ENCODE measurements at places on chromosomes 12 and 14.

DNA sequence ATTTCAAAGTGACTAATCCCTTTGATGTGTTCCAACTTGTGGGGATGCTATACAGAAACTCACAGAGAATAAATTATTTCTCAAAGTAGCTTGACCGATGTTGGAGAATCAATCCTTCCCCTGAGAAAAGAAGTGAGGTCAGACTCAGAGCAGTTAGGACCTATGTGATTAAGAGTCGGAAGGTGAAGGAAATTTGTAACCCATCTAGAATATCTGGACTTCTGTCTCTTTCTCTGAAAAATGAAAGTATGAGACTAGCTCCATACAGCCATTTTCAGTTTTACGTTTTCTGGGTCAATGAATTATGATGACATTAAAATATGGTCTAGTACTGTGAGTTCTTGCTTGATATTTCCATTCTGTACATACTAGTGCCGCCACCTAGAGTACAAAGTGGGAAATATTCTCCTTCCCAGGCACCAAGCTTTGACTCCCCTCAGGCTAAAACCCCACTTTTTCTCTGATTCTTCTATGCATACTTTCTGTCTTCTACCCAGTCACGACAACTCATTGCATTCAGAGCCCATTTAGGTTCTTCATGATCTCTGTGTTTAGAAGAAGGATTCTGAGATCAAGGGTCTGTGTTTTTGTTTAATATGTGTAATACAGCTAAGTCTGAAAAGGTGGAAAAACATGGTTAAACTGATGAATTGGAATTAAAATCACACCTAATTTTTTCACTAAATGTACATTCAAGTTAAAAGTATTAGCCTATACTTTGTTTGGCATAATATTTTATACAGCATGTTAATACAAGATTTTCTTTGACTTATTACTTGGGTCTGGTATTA is 6.9 kb upstream of the NTS start:
- no peak for DNase-seq

- DNase-seq = no peak
These were observed 257.3 kb upstream of the LRFN5 start for GRCh38 chr14:41349289-41349910.

GRCh38 chr12:26828280-26829073 is 4.5 kb downstream of the ITPR2 start:
- no peak for DNase-seq

- no peak for DNase-seq
These were observed 40.8 kb downstream of the CCDC88C start for GRCh38 chr14:91376547-91377477.

GRCh38 chr14:52863334-52863700 is 71.9 kb upstream of the GNPNAT1 start:
- no peak for DNase-seq

- no peak for DNase-seq
These were observed 30.7 kb downstream of the FLVCR2 start for GRCh38 chr14:75609116-75609515.

GRCh38 chr12:97425802-97426491 is 36.7 kb upstream of the RMST start:
- DNase-seq = no peak

- no peak for DNase-seq
These were observed 619 bp downstream of the RAB15 start for GRCh38 chr14:64971491-64971942.

- no peak for DNase-seq
These were observed 18.7 kb upstream of the KIF26A start for GRCh38 chr14:104119488-104120251.

- no peak for DNase-seq
These were observed 29.3 kb upstream of the LGALS3 start for GRCh38 chr14:55099756-55100155.

DNA sequence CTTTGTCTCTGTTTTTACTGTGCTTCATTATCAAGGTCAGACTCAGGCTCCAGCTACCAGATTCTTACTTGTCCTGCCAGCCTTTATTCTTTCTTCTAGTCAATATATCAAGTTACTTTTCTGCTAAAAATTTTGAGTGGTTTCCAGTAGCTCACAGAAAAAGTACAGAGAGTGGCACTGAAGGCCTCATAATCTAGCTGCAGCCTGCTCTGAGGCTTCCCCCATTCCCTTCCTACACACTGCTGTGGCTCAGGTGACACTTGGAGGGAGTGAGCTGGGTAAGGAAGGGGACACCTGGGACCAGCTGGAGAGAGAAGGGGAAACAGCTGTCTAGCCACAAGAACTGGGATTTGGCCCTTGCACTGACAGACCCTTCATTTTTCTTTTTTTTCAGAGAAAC is 25.4 kb downstream of the TTC6 start:
- DNase-seq = no peak

DNA sequence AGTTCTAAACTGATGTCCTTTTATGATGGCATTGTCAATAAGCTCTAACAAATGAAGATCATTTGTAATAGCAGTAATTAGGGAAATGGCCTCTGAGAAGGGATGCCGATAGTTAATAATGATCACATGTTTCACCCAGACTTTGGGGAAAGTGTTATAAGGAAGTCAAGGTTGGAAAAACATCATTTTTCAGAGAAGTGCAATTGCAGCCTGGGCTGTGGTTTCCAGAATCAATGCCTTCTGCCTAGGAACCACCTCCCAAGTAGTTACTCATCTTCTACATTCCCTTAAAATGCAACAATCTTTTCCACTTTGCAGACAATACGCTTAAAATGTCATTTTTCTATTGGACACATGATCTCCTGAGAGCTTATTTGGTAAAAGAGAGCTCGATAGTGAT is 879 bp downstream of the EDDM3A start:
- no peak for DNase-seq

GRCh38 chr12:123916729-123917128 is 55.9 kb downstream of the CCDC92 start:
- no peak for DNase-seq

GRCh38 chr12:95538656-95539055 is 12.6 kb downstream of the USP44 start:
- DNase-seq = no peak

DNA sequence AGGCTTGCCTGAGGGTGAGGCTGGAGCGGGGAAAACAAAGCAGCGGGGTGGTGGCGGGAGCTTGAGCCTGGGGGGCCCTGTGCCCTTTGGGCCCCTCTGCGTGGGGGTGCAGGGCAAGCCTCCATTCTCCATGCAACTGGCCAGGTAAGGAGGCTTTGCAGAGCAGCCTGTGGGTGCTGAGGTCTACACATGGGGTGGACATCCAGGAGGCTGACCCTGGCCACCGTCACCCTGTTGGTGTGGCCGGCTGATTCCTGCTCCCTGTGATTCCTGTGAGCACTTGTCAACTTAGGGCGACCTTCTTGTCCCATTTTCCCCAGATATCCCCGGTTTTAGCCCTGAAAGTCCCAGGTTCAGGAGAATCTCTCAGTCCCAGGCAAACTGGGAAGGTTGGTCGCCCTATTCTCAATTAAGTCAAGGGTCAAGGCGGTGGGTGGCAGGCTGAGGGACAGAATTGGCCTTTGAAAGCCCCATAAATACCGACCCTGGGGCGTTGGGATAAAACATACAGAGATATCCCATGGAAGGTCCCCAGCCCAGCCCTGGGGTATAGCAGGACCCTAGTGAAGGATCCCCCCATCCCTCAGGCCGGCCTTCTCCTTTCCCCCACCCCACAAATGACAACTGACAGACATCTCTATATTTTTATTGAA is 70.5 kb downstream of the PRIMA1 start:
- DNase-seq = no peak

GRCh38 chr12:19642345-19642744 is 203.1 kb downstream of the AEBP2 start:
- DNase-seq = no peak

All from H1 (cell line).